Spinal cord (tissue), 10 donors: ENCODE measurements at places on chromosomes 13 and 19. TPM values are rescaled to one million over a fixed set of nuclear protein-coding genes. Genes with fewer than 3 reads are reported as not detected.

OR7E24 gene
- not detected for total RNA-seq

KLHL1 gene
- 8.9 TPM for total RNA-seq

CPB2 gene
- total RNA-seq, result 0.11 TPM

CLEC17A gene
- total RNA-seq, result 0.17 TPM

DPF1 gene
- total RNA-seq, result 12.4 TPM

MAMSTR gene
- 2.4 TPM for total RNA-seq

GPR18 gene
- total RNA-seq, result not detected

ZNF850 gene
- total RNA-seq, result 6.7 TPM

ZNF230 gene
- total RNA-seq, result 7.8 TPM

FRY gene
- total RNA-seq, result 55.9 TPM

DNA sequence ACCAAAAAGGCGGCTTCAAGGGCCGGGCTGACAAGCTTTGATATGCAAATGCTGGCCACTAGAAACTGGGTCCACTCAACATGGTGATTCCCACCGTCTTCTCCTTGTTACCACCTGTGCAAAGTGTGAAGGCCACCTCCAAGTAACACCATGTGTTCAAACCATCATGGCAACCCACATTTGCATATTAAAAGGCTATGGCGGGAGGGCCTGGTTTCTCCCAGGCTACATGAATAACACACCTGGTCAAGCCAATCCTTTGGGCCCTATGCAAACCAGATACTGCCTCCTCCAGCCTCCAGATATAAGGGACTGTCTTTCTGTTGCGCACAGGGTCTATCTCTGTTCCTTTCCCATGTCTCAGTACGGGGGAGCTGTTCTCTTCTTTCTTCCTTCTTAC, 36.6 kb upstream of the ZSCAN5A start:
- no peak for DNase-seq

DNA sequence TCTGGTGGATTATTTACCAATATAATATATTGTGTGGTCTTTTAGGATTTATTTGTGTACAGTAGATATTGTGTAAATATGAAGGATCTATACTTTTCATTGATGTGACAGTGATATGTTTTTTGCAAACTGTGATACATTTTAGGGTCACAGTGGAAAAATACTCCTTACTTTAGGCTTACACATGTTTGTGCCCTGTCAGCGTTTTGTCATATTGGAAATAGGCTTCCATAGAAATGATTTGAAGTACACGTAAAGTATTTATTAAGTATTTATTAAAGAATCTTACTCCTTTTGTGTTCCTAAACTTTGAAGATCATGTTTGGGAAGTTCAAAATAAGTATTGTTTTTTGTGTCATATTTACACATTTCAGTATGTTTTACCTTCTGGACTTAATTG, 5.0 kb downstream of the ZNF808 start:
- DNase-seq, result no peak

DNA sequence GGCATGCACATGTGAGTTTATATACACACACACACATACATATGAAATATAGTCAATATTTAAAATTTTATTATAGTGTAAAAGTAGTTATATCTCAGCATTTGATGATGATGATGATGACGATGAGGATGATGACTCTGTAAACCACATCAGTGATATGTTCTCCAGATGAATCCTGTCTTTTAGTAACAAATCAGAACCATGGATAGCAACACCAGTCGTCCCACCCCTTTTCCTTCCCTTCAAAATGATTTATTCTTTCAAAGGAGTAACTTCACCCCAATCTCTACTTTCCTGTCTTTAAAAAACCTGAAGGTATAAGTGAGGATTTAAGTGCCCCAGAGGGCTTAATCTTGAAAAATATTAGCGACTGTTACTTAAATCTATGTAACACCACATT, 74.1 kb downstream of the DCLK1 start:
- DNase-seq, result no peak

- DNase-seq, result no peak
Measured at GRCh38 chr19:10519421-10519820, 2.2 kb upstream of the S1PR5 start.

DNA sequence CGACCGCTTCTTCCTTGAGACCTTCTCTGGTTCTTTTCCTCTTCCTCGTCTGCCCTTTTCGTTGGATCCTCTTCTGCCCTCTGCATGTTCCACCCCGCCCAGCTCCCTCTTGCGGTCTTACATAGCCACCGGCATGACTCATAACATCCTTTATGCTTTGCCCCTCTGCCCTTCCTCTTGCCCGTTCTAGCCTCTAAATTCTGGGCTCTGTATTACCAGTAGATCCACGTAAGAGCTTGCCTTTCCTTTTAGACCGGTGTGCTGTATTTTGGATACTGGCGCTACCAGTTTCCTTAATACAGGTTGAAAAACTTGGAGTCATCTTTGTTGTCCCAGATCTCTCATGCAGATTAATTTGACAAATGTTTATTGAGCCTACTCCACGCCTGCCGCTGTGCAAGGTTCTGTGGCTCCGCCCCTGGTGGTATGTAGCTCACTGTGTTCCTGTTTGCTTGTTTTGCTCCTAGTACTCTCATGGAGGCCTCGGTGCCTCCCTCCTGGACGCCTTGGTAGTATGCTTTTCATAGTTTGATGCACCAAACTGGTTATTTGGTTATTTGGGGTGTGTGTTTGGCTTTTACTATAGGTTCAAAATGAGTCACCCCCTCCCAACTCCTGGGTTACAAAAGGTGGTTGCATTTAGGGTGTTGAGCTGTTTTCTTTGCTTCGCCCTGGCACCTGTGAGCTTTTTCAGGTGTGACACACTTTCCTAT, 1.7 kb downstream of the GTF3A start:
- peak; percentile 17 for DNase-seq

DNA sequence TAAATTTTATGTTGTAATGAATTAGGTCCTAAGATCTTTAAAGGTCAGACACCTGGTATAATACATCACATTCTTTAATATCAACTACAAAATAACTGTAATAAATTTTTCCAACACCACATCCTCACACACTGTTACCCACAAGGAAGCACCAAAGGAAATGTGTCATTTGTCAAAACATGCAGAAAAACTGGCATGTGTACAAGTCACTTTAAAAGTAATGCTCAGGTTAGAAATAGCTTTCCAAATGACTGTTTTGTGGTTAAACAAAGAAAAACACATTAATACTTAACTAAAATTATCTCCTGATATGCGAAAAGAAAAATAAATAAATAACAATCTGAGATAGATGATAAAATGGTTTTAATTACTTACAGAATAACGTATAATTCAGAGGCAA, 74.7 kb downstream of the MZT1 start:
- DNase-seq, result no peak

DNA sequence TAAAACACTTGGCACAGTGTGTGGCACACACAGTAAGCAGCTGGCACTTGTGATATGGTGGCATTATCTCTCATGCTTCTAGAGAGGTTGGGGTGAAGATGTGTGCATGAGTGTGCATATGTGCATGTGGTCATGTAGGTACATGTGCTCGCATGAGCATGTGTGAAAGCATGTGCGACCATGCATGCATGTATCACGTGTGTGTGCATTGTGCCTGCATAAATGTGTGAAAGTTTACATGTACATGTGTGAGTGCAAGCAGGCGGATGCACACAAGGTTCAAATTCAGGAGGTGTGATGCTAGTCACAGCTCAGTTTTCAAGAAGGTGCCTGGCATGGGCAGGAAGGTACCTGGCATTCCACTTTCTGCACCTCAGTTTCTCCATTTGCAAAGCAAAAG, 59.0 kb upstream of the UQCRFS1 start:
- no peak for DNase-seq

- no peak for DNase-seq
Measured at GRCh38 chr13:34161931-34162543, 344.1 kb downstream of the RFC3 start.

DNA sequence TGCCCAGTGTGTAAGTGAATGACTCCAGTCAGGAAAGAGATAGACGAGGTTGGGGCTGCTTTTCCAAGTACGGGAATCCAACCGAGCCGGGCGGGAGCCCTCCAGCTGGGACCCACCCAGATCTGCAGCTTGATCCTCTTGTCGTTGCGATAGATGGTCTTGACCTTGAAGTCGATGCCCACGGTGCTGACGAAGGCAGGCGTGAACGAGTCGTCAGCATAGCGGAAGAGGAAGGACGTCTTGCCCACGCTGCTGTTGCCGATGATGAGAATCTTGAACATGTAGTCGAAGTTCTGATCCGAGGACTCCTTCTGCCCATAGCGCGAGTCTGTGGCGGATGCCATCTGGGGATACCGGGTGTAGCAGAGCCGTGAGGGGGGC, 1.5 kb downstream of the RAB3A start:
- DNase-seq, result no peak

GRCh38 chr13:98609756-98610155, 32.8 kb upstream of the STK24 start:
- DNase-seq, result no peak

GRCh38 chr13:90568165-90568564, 779.3 kb upstream of the MIR17HG start:
- DNase-seq, result no peak

DNA sequence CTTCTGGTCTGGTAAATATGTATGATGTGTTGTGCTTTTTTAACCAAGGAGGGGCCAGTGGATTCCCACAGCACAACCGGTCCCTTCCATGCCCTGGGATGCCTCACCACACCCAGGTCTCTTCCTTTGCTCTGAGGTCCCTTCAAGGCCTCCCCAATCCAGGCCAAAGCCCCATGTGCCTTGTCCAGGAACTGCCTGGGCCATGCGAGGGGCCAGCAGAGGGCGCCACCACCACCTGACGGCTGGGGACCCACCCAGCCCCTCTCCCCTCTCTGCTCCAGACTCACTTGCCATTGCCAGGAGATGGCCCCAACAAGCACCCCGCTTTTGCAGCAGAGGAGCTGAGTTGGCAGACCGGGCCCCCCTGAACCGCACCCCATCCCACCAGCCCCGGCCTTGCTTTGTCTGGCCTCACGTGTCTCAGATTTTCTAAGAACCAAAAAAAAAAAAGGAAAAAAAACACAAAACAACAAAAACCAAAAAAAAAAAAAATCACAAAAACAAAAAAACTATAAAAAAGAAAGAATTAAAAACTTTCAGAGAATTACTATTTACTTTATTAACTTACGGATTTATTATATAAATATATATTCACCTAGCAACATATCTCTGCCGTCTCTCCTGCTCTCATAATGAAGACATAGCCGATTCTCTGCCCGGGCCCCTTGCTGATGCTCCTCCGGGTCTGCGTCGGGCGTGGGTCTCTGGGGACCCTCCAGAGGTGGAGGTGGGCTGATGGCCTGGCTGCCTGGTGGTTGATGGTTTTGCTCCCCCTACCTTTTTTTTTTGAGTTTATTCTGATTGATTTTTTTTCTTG, 14.4 kb downstream of the CAPN12 start:
- no peak for DNase-seq

DNA sequence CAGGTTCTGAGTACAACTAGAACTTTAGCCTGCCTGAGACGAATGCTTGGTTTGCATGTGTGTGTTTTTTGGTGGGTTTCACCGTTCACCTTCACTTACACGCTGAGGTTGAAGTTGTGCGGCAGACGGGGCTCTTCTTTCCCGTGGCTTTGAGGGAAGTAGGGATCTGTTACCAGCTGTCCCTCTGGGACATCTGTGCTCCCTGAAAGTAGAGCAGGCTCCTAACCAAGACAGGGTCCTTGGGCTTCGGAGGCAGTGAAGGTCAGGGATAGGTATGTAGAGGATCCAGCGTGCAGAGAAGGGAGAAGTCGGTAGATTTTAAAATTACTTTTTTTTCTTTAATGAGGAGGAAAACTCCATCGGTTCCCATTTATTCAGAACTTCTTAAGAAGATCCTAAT, 48.7 kb downstream of the ZNF536 start:
- DNase-seq, result no peak

- no peak for DNase-seq
Measured at GRCh38 chr13:46168783-46169182, 13.2 kb downstream of the LCP1 start.

DNA sequence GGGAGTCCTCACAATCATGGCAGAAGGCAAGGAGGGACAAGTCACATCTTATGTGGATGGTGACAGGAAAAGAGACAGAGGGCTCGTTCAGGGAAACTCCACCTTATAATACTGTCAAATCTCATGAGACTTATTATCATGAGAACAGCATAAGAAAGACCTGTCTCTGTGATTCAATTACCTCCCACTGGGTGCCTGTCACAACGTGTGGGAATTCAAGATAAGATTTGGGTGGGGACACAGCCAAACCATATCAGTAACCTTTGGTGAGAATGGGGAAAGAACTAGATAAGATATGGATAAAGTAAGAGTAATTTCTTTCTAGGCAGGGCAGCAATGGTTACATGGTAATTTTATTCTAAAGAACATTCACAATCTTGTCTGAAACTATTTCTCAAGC, 344.9 kb upstream of the KLF12 start:
- no peak for DNase-seq
